ENCODE measurements at places on chromosomes 11 and 22.

- DNase-seq: no peak
These were observed 607 bp downstream of the CCDC82 start for GRCh38 chr11:96388891-96389719.

DNA sequence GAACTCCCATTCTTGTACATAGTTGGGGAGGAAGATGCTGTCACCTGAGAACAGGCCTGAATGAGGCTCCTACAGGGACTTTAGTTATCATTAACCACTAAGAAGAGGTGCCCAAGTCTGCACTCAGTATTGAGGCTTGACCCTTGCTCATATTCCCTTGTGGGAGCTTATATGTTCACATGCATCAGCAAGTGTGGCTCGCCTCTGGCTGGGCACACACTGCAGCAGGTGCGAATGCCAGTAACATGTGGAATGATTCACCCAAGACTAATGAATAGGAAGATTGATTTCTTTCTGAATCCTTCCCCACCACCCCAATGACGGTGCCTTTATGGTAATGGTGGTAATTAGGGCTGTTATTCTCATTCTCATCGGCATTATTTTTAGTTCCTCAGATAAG lies 127.3 kb downstream of the FEZ1 start:
- DNase-seq: no peak

DNA sequence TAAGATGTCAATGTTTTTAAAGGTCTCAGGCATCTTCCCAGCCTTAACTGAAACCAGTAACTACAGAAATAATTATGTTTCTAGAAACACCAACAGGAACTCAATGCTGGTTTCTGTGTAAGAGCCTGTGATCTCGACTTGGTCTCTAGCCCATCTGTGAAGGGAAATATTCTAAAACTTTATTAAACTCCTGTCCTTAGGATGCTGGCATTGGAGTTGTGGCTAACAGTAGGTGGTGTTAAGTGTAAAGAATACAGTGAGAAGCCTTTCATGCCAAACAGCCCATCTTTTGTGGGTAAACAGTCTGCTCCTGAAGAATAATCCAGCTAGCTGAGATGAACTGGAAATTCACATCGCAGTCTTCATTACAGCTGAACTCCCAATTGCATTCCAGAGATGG lies 133.2 kb downstream of the ADAMTS15 start:
- no peak for DNase-seq

DNA sequence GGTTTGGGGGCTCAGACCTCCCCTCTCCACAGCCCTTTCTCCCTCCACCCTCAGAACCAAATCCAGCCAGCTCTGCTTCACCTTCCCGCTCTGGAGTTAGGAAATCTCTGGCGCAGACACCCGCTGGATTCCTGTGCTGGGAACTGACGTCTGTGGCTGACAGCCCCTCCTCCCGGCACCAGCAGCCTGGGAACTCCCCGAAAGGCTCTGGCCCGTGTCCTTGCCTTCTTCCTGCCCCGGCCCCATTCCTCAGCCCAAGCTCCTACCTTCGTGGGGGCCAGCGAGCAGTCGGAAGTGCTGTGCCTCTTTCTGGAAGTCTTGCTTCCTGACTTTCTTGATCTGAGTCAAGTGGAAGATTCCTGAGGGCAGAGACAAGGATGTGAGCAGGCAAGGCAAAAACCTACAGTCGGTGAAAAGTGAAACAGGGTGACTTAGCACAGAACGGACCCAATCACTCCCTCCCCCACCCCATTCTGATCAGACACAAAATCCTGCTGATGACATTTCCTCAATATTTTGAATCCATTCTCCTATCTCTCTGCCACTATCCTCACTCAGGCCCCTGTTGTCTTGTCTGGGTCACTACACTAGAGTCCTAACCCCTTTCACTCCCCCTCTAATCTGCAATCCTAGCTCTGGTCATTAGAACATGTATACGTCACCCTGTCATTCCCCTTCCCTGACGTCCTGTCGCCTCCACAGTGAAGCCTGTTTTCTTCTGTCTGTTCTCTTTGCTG lies 34.1 kb downstream of the CHRDL2 start:
- no peak for DNase-seq

GRCh38 chr11:125280646-125281045 lies 116.1 kb downstream of the PKNOX2 start:
- no peak for DNase-seq

DNA sequence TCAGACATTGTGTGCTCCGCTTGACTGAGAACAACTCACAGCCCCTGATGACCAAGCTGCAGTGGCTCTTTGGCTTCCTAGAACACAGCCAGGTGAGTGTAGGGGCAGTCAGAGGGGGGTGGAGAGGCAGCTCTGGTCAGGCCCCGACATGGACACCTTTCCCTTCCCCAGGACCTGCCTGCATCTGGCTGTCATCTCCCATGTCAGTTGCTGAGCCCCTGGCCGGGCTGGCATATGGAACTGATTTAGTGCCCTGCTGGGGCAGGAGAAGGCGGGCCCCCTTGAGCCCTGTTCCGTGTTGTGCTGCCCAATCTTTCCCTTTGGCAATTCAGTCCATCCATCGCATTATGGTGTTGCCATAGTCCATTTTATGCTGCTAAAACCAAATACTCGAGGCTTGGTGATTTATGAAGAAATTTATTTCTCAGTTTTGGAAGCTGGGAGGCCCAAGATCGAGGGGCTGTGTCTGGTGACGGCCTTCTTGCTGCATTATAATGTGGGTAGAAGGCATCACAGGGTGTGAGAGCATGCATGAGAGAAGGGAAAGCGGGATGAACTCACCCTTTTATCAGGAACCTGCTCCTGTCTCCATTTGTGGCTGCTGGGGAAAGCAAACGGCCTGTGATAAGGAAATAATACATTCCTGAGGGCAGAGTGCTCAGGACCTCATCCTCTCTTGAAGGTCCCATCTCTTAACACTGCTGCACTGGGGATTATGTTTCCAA lies 19.0 kb downstream of the USP35 start:
- no peak for DNase-seq

DNA sequence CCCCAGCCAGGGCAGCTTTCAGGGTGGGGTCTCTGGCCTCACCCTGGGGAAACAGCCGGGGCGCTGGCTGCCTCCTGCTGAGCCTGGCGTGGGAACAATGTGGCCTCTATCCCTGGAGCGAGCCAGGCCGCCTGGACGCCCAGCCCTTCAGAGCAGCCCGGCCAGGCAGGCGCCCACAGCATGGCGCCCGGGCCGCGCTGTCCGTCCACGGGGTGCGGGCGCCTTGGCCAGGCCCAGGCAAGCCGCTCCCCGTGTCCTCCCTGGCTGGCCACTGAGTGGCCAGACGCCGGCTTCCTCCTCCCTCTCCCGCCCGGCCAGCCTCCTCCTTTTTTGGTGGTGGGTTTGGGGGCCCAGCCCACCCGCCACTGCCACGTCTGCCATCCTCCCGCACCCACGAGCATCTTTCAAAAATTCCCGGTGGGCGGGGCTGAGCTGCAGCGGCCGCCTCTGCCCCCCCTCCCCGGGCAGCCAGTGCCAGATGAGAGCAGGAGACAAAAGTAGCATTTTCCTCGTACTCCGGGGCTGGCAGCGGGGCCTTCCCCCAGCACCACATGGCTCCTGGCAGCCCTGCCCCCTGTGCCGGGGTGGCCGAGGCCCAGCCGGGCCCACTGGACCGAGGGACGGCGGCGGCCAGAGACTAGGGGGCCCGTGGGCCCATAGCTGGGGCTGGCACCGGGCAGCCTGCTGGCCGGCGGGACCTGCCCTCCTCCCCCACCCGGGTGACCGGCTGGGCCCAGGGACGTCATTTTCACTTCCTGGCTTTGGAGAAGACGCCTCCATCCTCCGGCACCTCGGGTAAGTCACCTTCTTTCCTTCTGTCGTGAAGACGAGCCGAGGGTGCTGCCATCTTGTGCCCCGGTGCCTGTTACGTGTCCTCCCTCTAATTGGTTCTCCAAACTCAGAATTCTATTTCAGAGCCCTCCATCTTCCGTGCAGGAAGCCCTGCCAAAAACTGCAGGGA lies 70.2 kb upstream of the PPARA start:
- no peak for DNase-seq

DNA sequence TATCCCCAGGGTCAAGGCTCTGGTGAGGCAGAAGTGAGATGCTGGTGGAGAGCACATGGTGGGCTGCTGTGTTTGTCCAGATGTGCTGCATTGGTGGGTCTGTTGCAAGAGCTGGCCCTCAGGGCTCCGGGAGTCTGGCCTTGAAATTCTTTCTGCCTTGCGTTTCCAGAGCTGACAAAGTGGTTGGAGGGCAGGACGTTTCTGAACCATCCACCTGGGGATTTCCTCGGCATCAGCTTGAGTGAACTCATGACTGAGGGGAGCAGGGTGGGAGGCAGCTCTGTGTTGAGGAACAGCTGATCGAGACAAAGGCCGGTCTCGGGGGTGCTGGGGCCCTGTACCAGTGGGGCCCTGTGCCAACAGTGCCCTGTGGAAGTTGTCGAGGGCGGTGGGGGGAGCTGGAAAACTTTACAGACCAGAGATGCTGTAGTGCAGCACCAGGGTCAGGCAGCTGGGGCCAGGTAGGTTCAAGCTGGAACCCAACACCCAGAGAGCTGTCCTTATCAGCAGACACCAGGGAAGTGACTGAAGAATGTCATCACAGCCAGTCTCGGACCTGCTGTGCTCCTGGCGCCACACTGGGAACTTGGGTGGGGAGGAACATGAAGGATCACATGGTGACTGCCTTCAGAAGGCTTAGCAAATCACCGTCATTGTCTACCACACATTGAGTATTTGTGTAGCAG lies 4.9 kb downstream of the TSKU start:
- DNase-seq: no peak

- DNase-seq: no peak
These were observed 108.6 kb downstream of the SYN3 start for GRCh38 chr22:32949391-32950173.

DNA sequence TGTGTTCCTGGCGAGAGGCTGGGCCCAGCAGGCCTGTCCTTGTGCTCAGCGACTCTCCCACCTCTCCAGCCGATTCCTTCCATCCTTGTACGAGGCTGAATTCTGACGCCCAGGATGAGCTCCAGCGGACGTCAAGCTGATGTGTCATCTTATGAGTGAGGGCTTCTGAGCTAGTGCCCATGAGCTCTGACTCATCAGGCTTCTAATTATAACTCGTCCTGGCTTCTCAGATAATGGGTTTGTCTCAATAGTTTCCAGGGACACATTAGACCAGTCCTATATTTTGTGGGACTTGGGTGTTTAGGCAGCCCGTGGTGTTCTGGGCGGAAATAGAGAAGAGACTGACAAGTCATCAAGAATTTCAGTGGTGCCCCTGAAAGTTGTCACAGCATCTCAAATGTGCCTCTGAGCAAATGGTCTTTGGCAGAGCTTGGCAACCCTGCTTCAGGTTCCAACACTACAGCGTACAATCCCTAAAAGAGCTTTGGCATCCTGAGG lies 108.2 kb upstream of the CD44 start:
- DNase-seq: no peak

- DNase-seq: no peak
These were observed 137.0 kb downstream of the ST3GAL4 start for GRCh38 chr11:126492331-126493082.

- no peak for DNase-seq
These were observed 1.5 kb downstream of the LTBP3 start for GRCh38 chr11:65556470-65557279.

DNA sequence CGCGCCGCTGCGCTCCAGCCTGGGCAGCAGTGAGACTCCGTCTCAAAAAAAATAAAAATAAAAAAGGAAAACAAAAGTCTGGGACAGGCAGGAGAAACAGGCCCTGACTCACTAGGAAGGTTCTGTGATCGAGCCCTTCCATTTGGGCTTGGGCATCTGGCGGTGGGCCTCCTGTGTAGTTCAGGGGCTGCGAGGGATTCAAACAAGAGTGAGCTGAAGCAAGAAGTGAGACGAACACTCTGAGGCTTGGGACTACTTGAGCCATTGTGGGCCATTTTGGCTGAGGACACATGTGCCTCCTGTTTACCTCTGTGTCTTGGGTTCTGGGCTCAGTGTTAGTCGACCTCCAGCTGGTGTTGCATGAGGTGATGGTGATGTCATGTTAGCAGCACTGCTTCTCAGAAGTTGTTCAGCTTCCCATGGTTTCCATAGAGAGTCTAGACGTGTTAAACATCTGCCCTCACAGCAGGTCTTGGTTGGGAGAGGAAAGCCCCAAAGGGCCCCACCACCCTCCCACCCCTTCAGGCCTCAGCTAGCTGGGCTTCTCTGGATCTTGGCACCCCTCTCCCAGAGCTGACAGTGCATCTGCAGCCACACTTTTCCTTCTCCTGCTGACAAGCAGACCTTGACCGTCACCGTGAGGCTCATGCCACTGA lies 57.8 kb downstream of the MED15 start:
- DNase-seq: no peak

GRCh38 chr11:40403321-40403720 lies 1056.1 kb downstream of the LRRC4C start:
- DNase-seq: no peak

- DNase-seq: no peak
These were observed 37.3 kb downstream of the LARGE1 start for GRCh38 chr22:33882991-33883390.

GRCh38 chr11:44136176-44136945 lies 40.9 kb downstream of the EXT2 start:
- DNase-seq: no peak

DNA sequence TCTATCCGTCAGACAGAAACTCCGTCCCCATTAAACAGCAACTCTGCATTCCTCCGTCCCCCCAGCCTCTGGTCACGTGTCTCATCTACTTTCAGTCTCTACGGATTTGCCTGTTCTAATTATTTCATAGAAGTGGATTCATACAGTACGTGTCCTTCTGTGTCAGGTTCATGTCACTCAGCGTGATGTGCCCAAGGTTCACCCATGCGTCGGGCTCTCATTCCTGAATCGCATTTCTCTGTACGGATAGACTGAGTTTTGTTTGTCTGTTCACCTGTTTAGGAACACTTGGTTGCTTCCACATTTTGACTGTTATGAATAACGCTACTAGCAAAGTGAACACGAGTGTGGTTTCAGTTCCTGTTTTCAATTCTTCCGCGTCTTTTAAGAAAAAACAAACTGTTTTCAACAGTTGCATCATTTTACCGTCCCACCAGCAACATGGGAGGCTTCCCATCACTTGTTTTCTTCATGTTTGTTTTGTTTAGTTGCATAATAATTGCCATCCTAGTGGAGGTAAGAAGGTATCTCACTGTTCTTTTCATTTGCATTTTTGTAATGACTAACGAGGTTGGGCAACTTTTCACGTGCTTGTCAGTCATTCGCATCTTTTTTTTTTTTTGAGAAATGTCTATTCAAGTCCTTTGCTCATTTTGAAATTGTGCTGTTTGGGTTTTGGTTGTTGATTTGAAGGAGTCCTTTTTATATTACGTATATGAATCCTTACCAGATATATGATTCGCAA lies 8.9 kb upstream of the NLRP6 start:
- peak; percentile 82 for DNase-seq

GRCh38 chr11:94653561-94653960 lies 86.4 kb downstream of the PIWIL4 start:
- DNase-seq: no peak

GRCh38 chr11:79047321-79047720 lies 393.5 kb downstream of the TENM4 start:
- DNase-seq: no peak

GRCh38 chr11:122103726-122104125 lies 12.3 kb downstream of the BLID start:
- no peak for DNase-seq

DNA sequence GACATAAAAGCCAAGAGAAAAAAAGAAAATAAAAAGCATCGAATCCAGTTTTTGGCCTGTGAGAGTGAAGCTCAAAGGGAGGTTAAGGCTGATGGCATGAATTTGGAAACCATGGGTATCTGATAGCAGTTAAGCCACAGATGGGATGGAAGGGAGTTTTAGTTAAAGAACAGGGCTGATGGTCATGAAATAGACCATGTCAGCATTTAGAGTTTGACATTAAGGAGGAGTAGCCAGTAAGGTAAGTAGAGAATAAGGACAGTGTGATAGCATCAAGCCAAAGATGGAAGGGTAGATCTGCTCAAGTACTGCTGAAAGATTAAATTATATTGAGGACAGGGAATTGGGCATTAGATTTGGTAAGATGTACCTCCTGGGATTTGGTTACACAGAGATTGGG lies 826.5 kb downstream of the NTM start:
- DNase-seq: no peak
